ENCODE measurements at places on chromosomes 4 and X. TPM values are rescaled to one million over a fixed set of nuclear protein-coding genes. Genes with fewer than 3 reads are reported as not detected.

SLC25A14 gene
- 18.5 TPM for total RNA-seq

- DNase-seq = no peak
These were observed 5.1 kb downstream of the CYTL1 start for GRCh38 chr4:5014007-5014682.

DNA sequence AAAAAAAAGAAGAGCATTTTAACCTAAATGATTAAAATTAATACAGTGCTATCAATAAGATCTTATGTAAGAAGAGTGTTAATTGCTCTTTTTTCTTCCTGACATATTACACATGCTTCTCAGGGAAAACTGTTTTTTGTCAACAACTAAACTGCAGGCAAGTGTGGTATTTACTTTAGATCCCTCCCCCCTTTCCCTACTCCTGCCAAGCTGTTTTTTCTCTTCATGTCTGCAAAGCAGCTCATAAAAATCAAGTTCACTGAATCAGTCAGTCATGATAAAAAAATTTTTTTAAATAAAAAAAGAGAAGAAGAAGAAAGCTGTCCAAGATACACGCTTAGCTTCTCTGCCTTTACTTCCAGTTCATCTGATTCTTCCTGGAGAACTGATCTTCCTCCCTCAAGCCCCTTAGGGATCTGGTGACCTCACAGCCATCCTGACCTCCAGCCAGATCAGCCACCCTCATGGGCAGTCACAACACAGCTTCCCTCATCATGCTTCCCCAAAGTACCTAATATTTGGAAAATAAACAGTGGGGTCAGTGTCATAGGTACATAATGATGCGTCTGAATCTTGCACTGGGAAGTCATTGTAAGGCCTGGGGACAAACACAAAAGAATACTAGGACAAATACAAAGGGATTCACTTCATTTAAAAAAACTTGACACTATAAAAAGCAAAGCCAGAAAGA, 87.0 kb downstream of the ZNF827 start:
- DNase-seq = no peak

NUDT10 gene
- total RNA-seq = 1.0 TPM

GABRA4 gene
- total RNA-seq = 0.78 TPM

FAM53A gene
- 0.66 TPM for total RNA-seq

- no peak for DNase-seq
These were observed 696.9 kb upstream of the EPHA5 start for GRCh38 chr4:66367043-66367660.

SMIM20 gene
- 21.5 TPM for total RNA-seq

DNA sequence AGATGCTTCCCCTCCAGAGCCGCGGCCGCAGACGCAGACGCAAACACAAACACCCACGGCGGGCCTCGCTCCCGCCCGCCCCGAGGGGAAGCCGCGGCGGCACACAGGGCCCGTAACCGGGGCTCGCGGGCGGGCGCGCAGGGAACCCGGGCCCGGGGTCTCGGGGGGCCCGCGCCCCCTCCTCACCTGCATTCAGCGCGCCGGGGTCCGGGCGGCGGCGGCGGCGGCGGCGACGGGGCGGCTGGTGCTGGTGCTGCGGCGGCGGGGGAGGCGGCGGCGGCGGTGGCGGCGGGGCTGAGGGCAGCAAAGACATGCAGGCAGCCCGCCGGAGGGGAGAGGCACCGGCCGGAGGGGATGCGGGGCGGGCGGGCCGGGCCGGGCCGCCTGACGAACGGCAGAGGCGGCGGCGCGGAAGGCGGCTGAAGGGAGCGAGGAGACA, 255 bp upstream of the CNOT6L start:
- no peak for DNase-seq

WAS gene
- 1.0 TPM for total RNA-seq

DUSP21 gene
- total RNA-seq = not detected

GRCh38 chr4:168707205-168707604, 210.4 kb downstream of the PALLD start:
- no peak for DNase-seq
